GM13977 (cell line): ENCODE measurements at places on chromosomes 12 and 14.

DNA sequence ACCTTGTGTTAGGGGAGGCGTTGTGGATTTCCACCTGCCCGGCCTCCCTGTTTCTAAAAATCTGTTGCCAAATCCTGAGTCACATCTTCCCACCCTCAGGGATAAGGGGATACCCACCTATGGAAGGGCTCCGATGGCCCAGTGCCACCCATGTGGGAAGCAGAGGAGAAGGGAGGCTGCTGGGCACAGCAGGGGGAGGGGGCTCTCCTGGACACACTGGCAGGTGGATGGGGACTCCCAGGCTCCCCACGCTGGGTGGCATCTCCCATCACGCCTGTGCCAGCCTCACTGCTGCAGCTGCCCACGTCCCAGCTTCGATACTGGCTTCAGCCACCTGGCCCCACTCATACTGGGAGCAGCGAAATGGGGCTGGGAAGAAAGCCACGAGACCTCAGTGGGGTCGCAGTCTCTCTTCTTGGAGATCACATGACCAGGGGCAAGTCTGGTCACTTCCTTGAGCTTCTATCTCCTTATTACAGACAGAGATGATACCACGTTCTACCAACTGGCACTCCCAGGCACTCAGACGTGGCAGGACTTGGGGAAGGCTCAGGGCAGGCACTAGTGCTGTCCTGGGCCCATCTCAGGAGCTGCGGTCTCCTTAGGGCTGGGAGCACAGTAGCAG is 72.2 kb downstream of the PITPNM2 start:
- no peak for DNase-seq

DNA sequence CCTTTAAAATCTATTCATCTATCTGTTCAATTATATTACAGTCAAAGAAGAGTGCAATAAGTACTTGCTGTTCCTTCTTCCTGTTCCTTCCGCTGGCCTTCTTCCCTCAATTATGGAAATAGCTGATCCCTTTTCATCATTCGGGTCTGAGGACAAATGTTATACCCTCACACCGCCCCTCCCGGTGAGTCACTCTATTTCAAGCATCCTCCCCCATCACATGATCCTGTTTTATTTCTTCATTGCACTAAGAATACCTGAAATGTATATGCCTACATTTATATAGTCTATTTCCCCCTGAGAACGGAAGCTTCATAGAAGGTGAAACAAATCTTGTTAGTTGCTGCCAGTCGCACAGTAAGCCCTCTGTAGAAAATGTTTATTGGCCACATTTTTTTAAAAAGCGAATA is 2.5 kb downstream of the SLC38A1 start:
- no peak for DNase-seq

DNA sequence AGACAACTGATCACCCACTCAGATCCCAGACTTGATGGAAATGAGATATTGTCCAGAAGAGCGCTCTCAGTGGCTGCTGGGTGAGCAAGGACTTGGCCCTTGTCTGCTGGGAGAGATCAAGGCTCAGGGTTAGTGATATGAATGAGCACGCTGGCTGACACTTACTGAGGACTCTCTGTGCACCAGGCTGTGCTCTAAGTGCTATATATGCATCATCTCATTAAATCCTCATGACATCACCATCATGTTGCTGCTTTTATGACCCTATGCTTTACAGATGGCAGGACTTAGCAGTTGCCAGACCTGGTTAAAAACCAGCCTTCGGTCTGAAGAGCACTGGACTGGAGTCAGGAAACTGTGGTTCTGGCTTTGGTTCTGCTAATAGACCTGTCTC is 260.9 kb downstream of the VRK1 start:
- no peak for DNase-seq

GRCh38 chr12:18296201-18296908 is 35.0 kb downstream of the PIK3C2G start:
- DNase-seq: no peak

GRCh38 chr14:60589442-60589841 is 59.8 kb downstream of the SIX1 start:
- no peak for DNase-seq

DNA sequence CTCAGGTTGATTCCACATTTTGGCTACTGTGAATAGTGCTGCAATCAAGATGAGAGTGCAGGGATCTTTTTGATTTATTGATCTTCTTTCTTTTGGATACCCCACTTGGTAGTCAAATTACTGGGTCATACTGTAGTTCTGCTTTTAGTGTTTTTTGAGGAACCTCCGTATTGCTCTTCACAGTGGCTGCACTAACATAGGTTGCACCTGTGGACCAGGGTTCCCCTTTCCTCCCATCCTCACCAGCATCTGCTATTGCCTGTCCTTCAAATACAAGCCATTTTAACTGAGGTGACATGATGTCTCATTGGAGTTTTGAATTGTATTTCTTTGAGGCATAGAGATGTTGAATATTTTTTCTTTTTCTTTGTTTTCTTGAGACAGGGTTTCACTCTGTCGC is 152.5 kb upstream of the TMEM132C start:
- no peak for DNase-seq

DNA sequence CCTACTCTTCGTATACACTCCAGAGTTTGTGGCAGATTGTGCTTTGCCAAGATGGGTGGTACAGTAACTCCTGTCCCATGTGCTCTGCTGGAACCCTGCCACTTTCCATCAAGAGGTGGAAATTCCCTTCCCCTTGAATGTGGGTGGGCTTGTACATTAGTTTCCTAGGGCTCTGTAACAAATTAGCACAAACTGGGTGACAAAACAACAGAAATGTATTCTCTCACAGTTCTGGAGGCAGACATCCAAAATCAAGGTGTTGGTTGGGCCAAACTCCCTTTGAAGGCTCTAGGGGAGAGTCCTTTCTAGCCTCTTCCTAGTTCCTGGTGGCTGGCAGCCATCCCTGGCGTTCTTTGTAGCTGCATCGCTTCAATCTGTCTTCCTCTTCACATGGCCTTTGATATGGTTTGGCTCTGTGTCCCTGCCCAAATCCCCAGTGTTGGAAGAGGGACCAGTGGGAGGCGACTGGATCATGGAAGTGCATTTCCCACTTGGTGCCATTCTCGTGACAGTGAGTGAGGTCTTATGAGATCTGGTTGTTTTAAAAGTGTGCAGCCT is 117.5 kb downstream of the VRK1 start:
- DNase-seq: no peak

DNA sequence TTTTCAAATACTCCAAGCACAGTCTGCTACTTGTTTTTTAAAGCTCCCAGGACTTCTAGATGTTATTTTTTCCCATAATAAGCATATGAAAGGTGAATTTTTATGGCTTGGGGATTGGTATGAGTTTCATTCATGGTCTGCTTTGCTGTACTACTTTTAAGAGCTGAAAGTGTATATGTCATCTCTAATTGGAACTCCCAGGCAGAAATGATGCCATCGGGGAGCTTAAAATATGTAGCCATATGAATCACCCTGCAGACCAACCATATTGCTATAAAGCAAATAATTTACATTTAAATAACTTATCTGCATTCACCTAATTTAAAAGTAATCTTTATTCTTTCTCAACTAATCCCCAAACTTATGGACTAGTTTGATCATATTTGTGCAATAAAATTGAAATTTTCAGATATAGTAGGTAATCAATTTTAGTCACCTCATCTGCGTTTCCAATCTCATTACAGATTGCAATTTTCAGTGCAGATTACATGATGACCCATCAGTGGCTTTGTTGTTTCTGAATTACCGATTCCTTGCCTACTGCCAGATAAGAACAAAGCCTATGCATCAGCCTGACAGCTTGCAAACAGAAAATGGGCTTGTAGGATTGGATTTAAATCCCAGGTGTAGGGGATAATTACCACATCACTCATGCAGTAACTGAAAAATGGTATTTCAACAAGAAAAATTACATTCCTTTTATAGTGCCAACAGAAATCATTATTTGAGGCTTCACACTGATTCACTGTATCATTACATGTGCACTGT is 689.4 kb downstream of the NOVA1 start:
- no peak for DNase-seq

DNA sequence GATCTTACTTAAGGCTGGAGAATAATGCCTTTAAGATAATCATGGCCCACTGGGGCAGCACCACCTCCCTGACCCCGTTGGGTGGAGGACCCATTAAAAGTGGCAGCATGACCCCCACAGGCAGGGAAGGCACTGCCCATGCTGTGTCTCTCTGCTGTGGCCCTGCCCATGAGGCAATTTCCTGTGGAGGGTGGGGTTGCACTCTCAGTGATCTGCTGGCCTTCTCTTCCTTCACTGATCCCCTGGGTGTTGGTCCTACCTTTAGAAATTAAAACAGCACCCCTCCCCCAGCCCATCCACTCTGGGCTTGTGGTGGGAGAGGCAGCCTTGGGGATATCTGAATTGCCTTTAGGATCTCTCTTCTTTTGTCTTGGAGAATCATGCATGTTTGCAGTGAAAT is 17.3 kb downstream of the KLRK1 start:
- no peak for DNase-seq

- DNase-seq: peak; percentile 97
Observed at GRCh38 chr14:24095271-24096068, 1.4 kb downstream of the PCK2 start.

DNA sequence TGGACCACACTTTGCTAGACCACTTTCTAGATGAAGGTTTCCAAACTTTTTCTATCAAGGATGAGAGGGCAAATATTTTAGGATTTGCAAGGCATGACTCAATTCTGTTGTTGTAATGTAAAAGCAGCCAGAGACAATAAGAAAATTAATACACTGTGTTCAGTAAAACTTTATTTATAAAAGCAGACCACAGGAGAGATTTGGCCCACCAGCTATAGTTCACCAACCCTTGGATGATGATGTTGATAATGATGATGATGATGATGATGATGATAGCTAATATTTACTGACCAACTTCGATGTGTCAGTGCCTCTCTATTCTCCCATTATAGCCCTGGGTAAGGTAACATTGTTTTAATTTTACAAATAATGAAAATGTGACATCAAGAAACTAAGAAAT is 156.5 kb downstream of the BTG1 start:
- no peak for DNase-seq

- no peak for DNase-seq
Observed at GRCh38 chr12:89513544-89513943, 11.1 kb downstream of the GALNT4 start.

DNA sequence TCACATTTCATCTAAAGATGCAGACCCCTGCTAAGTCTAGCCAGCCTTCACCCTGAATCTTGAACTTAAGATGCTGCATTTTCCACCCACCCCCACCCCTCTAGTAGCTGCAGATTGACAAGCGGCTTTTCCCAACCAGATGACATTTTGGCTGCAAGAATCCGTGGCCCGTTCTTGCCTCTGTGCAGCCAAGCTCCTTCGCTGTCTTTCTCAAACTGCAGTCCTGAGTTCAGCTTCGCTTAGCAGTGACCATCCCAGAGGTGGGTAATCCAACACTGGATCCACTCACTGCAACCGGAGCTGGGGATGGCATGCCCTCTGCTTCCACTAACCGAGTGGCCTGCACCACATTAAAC is 765 bp upstream of the NFYB start:
- DNase-seq: no peak

- no peak for DNase-seq
Observed at GRCh38 chr14:99181804-99182520, 90.0 kb downstream of the BCL11B start.
